ENCODE measurements at places on chromosomes 3 and 15.

DNA sequence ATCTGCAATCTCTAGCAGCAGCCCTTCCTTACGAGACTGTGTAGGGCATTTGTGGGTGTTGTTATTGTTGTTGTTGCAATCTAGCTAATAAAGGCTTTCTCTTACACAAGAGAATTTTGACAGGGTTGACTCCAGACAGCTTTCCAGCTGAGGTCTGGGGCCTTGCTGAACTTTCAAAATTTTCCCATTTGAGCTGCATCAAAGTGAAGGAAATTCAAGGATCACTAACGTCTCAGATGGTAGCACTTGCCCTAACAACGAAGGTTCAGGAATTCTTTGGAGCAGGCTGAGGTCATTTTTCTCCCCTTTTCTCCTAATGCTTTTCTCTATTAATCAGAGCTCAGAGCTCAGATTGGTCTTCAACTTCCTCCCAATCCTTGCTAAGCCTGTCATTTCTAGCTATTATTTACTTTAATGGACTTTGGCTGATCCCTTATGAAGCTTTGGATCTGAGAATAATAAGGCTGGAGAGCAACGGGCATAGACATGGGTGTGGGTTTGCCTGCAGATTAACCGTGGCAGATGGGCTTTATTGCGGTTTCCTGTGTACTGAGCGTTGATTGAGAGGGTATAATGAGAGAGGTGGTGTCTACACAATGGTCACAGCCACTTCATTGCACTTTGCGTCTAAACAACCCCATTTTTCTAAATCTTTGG, 614.0 kb upstream of the AGTR1 start:
- no peaks in the 10 kb centered on the region for H3K36me3 ChIP-seq
- no peaks in the 10 kb centered on the region for H3K4me1 ChIP-seq

DNA sequence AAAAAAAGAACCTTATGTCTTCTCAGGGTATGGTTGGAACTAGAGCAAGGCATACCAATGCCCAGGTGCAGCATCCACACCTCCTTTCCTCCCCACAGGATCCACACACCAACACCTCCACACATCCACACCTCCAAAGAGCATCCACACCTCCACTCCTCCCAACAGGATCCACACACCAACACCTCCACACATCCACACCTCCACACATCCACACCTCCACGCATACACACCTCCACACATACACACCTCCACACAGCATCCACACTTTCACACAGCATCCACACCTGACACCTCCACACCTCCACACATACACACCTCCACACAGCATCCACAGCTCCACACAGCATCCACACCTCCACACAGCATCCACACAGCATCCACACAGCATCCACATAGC, 5.3 kb downstream of the MESP1 start:
- H3K4me1 ChIP-seq: peaks cover 6% of the 10 kb centered on the region
- H3K36me3 ChIP-seq: no peaks in the 10 kb centered on the region
- peaks cover 51% of the 10 kb centered on the region for H3K27me3 ChIP-seq
- no peak overlapping the region for H3K4me3 ChIP-seq

DNA sequence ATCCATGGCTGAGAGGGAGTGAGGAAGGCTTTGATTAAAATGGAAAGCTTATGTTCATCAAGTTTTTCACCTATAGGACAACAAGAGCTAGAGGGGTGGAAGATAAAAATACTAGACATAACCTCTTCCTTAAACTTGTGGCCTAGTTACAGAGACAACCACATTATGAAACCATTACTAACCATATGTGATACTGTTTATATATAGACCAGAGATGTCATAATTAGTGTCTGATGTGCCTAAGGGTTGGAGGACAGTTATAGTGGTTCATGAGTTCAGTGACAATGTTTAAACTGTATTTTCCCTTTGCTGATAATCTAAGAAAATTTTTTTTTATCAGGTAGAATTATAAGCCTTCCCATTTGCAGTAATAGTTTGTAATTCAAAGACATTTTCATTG, 23.7 kb downstream of the PHLDB2 start:
- no peak overlapping the region for H3K4me3 ChIP-seq
- no peaks in the 10 kb centered on the region for H3K4me1 ChIP-seq
- H3K36me3 ChIP-seq: peaks cover 13% of the 10 kb centered on the region
- no peaks in the 10 kb centered on the region for H3K27me3 ChIP-seq
- DNase-seq: no peak

DNA sequence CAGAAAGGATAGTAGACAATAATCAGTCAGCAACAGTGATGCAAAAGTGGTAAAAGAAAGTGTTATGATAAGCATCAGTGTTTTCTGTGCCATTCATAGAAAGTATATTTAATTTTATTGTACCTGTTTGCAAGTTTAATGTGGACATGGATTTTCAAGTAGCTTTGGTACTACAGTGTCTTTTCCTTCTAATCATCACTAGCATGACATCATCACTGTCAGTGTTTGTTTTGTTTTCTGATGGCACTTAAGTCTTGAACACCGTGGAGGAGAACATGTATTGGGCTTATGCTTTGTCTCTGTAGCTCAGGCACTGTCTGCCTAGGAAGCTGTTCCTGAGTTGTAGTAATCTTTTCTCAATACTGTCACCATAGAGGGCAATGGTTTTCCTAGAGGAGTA, 41.9 kb downstream of the SETD5 start:
- peaks cover 70% of the 10 kb centered on the region for H3K36me3 ChIP-seq
- no peak overlapping the region for H3K27ac ChIP-seq
- no peaks in the 10 kb centered on the region for H3K27me3 ChIP-seq
- H3K4me3 ChIP-seq: no peak overlapping the region
- H3K4me1 ChIP-seq: no peaks in the 10 kb centered on the region

DNA sequence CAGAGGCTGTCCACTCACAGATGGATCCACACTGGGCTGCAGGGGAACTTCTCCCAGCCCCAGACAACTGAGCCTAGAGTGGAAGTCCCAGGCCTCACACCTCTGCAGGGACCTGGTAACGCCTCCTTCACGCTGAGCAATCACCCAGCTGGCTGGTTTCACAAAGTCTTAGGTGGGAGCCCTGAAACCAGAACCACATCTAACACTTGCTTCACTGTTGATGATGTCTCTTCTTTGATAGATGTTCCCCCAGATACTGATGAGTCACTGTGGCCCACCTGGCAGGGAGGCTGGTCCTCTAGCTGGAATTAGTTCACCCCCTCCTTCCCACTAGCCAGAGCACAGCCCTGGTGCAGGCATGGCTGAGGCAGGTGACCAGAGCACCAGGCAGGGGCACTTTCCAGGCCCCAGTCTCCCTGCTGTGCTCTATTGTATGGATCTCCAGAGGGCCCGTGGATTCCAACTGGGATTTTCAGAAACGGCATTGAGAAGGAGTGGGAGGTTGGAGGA, 33.5 kb downstream of the MYL3 start:
- no peaks in the 10 kb centered on the region for H3K36me3 ChIP-seq
- H3K27ac ChIP-seq: no peak overlapping the region
- H3K27me3 ChIP-seq: no peaks in the 10 kb centered on the region
- no peak overlapping the region for H3K4me3 ChIP-seq

DNA sequence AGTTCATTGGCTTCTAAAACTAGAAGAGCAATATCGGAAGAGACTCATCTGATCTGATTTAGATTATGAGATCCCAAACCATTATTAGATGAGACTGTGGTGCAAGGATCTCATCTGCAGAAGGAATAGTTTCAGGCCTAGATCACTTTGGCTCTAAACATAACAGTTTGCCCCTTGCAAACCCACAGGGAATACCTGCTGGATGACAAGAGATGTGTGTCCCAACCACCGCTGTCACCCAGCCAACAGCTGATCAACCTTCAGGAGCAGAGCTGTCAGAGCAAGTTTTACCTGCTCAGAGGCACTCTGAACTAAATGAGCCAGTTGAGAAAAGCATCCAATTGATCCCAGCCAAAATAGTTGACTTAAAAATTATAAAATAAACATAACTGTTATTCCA, 64.0 kb upstream of the ST3GAL6 start:
- no peak overlapping the region for H3K27ac ChIP-seq
- no peaks in the 10 kb centered on the region for H3K4me1 ChIP-seq
- no peaks in the 10 kb centered on the region for H3K36me3 ChIP-seq
- H3K4me3 ChIP-seq: no peak overlapping the region

DNA sequence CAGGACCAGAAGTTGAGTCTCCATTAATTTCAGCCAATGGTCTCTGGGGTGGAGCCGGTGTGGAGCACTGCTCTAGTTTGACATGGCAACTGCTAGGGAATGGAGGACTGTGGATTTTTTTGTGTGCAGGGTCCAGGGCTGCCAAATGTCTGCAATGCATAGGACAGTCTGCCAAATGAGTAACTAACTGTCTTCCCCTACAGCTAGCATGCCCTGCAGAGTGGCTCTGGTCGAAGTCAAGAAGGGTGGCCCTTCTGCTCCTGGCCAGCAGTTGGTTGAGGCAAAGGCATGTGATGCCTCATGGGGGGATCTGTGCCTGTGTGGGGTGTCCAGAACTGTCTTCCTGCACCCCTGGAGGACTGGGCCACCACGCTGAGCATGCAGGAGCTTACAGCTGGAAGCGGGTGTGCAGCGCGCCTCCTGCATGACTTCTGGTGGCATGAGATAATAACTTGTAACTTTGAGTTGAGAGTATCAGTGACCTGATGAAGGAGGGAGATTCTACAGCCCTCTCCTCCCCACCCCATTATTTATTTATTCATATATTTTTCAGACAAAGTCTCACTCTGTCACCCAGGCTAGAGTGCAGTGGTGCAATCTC, 4.6 kb downstream of the TPRA1 start:
- DNase-seq: no peak
- no peaks in the 10 kb centered on the region for H3K27me3 ChIP-seq
- H3K4me1 ChIP-seq: peaks cover 20% of the 10 kb centered on the region

Measured in muscle of leg (tissue), 16 donors.